ENCODE measurements at places on chromosomes 5 and 9.

- no peak for DNase-seq
Observed at GRCh38 chr9:8371686-8372085, 572.1 kb upstream of the DMAC1 start.

- no peak for DNase-seq
Observed at GRCh38 chr5:81239613-81240012, 6.5 kb downstream of the CKMT2 start.

DNA sequence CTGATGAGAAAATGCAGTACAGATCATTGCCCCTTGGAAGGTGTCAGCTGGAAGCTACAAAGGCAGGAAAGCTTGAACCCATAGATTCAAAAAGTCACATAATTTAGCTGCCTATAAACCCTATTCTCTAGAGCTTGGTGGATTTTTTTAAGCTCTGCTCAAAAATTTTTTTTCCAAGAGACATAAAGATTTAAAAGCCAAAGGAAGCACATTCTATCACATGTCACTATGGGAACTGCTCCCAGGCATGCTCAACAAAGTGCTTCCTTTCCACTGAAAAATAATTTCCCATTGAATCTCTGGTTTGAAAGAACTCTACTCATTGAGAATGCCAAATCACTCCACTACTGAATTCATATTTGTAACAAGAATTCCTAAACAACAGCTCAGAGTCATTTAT, 419.8 kb downstream of the CETN3 start:
- DNase-seq = no peak

- peak; percentile 52 for DNase-seq
Observed at GRCh38 chr9:124254261-124254682, 3.5 kb upstream of the NEK6 start.

- DNase-seq = no peak
Observed at GRCh38 chr5:160978944-160979343, 126.9 kb upstream of the ATP10B start.

DNA sequence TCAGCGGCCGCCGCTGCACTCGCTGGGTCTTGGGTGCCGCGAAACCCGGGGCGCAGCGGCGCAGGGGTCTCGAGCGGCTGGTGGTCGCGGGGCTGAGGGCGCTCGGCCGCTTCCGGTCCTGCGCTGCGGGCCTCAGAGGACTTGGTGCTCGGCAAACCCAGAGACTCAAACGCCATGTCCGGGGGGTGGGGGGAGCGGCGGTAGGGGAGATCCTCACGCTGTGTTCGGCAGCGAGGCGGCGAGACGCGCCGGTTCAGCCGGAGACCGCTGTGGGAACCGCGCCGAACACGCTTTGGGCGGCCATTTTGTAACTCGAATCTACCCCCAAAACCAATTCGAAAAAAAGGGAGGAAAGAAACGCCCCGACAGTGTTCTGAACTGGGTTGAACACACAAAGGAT, 317.5 kb upstream of the CDH18 start:
- DNase-seq = no peak

DNA sequence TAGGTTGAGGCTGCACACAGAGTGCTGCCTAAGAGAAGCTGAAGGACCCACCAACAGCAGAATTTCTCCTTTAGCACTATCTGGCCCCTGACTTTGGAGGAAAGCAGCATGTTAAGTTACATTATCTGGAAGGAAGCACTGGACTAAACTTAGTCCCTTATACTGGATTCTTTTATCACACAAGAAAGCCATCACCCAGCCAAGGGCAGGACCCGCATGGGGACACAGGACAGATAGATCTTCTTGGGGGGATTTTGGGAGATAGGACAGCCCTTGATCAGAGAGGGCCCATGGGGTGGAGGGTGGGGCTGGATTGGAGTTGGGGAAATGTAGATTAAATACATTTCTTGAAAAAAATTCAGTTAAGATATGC, 14.4 kb downstream of the ANKRD33B start:
- DNase-seq = no peak

Data from stimulated activated CD4-positive, alpha-beta T cell treated with anti-CD3 and anti-CD28 coated beads, Interleukin-12 subunit alpha, Interleukin-12 subunit beta, amount 100 ng/mL, for 48 hours (primary cell).